ENCODE measurements at places on chromosomes 1 and 21.

DNA sequence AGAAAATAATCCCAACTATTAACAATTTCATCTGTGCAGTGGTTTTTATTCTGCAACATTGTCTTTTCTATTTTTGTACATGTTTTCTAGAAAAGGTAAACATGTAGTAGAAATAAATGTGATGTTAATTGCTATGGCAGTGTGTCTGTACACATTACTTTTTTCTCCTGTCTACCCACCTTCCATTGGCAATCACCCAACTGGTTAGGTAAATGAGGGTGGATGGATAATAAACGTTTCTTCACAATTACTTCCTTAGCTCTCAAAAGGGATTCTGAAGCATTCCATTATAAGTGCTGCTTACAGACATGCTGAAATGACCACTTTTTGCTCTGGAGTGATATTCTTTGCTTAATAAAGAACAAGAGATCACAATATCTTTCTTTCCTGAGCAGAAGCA, 61.4 kb downstream of the MAGI3 start:
- DNase-seq, result no peak

- no peak for DNase-seq
These were observed 64.5 kb upstream of the SPATA6 start for GRCh38 chr1:48536477-48536876.

DNA sequence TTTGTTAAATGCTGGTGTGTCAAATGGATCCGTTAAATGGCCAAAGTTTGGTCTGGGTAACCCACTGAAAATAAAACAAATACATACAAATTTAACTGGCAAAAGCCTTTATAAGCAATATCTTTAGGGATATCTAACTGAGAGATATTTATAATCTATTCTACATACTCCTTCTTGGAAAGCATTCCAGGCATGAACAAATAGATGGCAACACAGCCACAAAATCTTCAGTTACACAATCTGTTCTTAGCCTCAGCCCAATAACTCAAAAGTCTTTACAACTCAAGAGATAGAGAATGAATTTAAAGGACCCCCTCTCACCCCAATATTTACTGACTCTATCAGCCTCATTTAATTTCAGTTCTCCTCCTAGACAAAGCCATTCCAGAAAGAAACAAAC, 58.7 kb downstream of the NRDC start:
- no peak for DNase-seq

- no peak for DNase-seq
These were observed 13.9 kb downstream of the HYI start for GRCh38 chr1:43439781-43440180.

DNA sequence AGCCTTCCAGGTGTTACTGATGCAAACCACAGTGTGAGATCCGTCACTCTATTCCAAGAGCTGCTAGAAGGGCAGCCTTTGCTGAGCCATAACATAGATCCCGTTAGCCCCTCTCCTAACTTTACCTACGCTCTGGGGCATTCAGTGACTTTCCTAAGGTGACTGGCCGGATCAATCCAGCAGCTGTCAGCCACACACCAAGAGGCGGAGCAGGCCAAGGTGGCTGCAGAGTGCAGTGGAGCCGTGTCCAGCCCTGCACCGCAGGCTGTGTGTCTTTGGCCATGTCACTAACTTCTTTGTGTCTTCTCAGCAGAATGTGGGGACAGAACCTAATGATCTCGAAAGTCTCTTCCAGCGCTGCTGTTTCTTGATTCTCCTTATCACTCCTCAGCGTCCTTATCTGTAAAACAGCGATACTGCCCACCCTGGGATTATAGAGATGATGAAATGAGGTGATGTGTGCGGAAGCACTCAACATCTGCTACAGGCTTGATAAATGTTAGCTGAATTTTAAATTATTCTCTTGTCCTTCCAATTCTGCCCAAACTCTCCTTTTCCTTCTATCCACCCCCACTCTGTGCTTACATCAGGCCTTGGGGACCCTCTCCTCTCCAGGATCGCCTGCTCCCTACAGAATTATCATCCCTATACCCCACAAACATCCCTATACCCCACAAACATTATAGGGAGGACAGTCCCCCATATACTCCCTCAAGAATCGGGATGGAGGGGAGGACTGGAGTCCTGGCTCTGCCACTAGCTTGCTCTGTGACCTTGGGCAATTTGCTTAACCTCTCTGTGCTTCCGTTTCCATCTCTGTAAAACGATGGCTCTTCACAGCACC, 25.8 kb upstream of the LRRN2 start:
- no peak for DNase-seq

DNA sequence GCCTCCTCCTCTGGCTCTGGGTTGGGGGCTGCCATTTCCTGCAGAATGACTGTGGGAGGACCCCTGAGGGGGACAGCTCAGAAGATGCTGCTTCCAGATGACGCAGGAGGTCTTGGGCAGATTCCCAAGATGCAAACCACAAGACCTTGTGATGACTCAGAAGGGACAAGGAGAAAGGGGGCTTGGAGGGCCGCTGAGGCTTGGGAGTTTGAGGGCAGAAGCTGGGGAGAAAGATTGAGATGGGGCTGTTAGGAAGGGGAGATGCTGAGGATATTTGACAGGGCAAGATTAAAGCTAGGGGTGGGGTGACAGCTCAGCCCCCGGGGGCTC, 7.5 kb downstream of the PTPRU start:
- no peak for DNase-seq

DNA sequence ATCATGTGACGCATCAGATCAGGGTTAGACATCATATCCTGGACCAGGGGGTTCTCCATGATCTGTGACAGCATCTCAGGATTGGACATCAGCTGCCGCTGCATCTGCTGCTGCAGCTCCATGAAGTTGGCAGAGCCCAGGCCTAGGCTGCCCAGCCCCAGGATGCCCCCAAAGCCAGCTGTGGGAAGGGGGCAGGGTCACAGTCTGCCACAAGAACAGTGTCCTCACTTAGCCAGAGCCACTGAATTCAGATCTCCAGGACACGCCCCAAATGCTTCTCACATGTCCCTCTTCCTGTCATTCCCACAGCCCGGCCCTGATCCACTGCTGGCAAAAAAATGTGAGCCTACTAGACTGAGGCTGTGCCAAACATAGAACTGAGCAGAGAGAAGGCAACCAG, 3.2 kb downstream of the UBQLN4 start:
- DNase-seq, result no peak
